ENCODE measurements at places on chromosomes 7 and 10.

DNA sequence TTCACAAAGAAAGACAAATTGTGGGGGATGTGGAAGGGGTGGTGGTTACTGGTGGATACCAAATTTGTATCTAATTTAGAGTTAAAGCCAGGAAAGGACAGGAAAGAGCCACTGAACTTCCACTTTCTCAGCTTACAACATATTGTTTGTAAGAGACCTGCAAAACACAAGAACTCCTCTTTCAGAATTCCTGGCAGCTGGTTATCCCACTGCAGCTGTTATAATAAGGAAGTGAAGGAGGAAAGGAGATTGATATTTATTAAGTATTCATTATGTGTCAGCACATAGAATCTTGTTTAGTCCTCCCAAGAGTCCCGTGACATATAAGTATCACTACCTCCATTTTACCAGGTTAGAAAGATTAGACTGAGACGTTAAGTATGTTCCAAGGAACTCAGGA is 481.7 kb downstream of the PHTF2 start:
- DNase-seq, result no peak

- DNase-seq, result no peak
Observed at GRCh38 chr10:105509517-105509916, 868.4 kb downstream of the SORCS3 start.

- no peak for DNase-seq
Observed at GRCh38 chr10:65341323-65341925, 1584.4 kb upstream of the LRRTM3 start.

DNA sequence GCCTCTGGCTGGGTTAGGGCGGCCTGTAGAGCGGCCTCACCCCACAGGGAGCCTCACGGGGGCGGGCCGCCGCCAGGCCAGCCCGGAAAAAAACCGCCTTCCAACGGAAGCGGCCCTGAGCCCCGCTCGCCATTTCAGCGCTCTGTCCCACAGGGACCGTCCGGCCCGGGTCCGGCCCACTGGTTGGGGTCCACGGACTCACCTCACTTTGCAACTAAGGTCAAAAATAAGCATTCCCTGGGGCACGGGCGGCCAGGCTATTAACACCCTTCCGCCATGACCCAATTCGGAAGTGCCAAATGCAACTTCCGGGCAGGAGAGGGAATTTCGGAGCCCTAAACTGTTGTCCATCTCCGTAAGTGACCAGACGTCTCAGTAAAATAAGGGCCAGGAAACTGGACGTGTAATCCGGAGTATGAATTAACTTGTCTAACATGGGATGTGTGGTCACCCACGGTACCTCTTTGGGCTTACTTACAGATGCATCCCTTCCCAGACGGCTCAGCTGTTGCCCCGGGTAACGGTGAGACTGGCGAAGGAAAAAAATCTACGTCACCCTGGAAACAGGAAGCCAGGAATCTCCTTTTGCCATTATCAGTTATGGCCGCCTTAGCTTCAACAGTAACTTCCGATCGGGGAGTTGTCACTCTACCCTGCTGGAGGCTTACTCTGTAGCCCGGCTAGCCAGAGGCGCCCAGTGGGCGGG is at the start of gene BBIP1:
BBIP1 (minus strand) TSS at position 538 of the 706 bp plus-strand sequence. CDS start 1,023 bp downstream, outside the sequence.
- peak; percentile 93 for DNase-seq

- no peak for DNase-seq
Observed at GRCh38 chr10:75662715-75663114, 231.3 kb downstream of the LRMDA start.

GRCh38 chr7:135253851-135254771 is 20.5 kb downstream of the STRA8 start:
- DNase-seq, result no peak

GRCh38 chr7:96287559-96287958 is 34.3 kb downstream of the SLC25A13 start:
- DNase-seq, result no peak

DNA sequence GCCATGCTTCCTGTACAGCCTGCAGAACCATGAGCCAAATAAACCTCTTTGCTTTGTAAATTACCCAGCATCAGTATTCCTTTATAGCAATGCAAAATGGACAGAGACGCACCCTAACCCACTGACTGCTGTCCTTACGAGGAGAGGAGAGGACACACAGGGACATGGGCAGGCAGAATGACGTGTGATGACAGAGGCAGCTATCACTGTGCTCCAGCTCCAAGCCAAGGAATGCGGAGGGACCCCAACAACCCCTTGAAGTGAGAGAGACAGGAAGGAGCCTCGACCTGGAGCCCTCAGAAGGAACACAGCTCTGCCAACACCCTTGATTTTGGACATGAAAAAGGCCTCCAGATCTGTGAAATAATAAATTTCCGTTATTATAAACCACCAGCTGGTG is 46.6 kb upstream of the EBF3 start:
- peak; percentile 9 for DNase-seq

DNA sequence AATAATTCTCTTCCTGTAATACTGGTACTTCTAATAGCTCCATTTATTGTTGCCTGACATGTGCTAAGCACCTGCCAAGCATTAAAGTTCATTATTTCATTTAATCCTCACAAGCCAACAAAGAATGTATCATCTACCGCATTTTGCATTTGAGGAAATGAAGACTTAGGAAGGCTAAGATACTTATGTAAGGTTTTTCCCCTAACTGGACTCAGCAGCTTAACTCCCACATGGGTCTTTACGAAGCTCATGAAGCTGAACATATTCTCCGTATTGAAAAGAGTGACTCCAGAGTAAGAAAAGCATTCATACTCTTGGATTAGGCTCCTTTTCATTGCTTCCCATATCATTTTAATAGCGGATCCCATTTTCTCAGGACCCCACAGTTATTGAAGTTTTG is 155.7 kb upstream of the TMEM72 start:
- DNase-seq, result no peak

DNA sequence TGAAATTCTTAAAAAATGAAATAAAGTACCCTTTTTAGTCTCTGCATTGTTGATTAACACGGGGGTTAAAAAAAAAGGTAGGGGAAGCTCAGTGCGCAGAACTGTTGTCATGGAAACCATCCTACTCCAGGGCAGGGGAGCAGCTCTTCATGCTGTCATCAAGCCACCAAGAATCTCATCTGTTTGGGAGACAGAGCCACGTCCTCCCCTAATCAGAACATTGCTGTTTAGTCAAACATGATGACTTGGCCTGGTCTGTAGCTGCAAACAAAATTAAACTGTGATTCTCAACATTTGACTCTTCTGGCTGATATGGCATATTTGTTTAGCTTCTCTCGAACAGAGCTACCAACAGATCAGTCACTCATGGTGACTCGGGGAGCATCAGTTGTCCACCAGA is 254.4 kb upstream of the KLF14 start:
- DNase-seq, result no peak

DNA sequence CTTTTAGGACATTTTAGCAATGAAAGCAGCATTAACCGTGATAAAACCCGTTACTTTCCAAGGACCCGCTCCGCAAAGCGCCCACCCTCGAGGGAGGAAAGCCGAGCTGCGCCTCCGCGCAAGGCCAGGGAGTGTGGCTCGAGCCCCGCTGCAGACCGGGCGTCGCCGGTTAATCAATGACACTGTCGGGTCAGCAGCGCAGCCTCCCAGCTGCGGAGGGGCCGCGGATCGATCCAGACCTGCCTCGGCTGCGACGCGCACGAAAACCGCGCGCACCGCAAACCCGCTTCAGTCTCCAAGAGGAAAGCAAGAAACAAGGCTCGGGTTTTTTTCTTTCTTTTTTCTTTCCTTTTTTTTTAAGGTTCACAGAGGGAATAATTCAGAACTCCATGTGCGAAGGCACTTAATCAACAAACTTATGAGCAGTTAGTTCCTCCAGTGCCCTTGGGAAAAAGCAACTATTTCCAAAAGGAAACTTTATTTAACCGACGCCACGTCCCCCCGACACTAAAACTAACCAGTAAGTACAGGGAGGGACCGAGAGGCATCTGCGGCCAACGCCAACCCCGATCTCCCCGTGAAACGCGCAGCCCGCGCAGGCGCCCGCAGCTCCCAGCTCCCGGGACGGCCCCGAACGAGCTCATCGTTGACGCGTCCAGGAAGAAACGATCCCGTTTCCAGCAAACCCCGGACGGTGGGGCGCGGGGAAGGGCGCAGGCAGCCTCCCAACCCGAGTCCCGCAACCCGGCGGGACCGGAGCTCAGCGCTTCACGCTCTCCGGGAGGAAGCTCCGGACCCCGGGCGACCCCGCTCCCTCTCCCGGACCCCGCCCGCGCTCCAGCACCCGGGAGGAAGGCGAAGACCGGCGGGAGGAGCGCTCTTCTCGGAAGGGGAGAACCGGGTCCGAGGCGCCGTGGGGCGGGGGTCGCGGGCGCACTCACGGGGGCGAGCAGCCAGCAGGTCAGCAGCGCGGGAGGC is 598 bp downstream of the VIPR2 start:
- no peak for DNase-seq

DNA sequence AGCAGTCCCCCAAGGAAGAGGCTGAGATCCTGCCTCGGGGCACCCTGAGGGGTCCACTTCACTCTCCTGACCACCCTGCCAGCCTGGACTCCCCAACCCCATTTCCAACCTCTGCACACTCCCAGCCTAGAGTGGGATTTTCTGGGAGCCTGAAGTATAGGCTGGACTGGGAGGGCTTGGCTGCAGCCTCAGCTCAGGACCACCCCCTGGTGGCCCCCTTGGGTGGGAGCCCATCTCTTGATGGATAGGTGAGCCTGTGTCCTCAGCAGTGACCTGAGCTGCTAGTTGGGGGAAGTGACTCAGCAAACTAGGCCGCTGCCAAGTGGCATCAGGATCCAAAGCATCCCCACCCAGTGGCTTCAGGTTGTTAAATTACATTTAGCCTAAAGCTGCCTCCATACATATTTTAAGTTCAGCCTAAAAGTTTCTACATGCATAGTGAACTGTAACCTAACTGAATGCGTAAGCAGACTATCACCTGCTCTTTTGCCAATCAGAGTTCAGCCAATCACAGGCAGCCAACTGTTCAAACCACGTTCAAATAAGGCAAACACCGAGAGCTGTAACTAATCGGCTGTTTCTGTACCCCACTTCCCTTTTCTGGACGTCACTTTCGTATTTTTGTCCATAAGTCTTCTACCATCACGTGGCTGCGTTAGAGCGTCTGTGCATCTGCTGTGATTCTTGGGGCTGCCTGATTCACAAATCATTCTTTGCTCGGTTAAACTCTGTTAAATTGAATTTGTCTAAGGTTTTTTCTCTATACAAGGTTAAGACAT is 144.0 kb downstream of the PLPP4 start:
- DNase-seq, result no peak

GRCh38 chr7:70637726-70638125 is 494.2 kb upstream of the GALNT17 start:
- no peak for DNase-seq

GRCh38 chr7:153657182-153657800 is 394.9 kb upstream of the DPP6 start:
- no peak for DNase-seq

DNA sequence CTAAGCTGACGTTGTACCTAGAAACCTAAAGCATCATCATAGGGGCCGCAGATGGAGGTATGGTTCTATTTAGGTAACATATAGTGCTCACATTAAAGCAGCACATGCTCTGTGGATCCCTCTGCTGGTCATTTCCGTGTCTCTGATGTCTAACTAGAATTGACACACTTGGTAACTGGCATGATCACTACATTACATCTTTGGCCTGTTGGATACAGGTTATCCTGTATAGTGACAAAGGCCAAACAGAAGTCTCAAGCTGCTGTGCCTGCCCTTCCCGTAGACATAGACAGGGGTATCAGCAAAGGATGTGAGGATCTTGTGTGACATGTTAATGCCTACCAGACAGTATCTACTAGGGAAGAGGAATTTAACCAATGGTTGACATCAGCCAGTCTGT is 51.2 kb downstream of the KIF5B start:
- DNase-seq, result peak; percentile 48

GRCh38 chr7:105988276-105988675 is 25.2 kb downstream of the CDHR3 start:
- no peak for DNase-seq

- no peak for DNase-seq
Observed at GRCh38 chr10:38070501-38070900, 23.6 kb upstream of the ZNF37A start.

GRCh38 chr10:117518246-117518645 is 24.3 kb upstream of the EMX2 start:
- DNase-seq, result no peak

DNA sequence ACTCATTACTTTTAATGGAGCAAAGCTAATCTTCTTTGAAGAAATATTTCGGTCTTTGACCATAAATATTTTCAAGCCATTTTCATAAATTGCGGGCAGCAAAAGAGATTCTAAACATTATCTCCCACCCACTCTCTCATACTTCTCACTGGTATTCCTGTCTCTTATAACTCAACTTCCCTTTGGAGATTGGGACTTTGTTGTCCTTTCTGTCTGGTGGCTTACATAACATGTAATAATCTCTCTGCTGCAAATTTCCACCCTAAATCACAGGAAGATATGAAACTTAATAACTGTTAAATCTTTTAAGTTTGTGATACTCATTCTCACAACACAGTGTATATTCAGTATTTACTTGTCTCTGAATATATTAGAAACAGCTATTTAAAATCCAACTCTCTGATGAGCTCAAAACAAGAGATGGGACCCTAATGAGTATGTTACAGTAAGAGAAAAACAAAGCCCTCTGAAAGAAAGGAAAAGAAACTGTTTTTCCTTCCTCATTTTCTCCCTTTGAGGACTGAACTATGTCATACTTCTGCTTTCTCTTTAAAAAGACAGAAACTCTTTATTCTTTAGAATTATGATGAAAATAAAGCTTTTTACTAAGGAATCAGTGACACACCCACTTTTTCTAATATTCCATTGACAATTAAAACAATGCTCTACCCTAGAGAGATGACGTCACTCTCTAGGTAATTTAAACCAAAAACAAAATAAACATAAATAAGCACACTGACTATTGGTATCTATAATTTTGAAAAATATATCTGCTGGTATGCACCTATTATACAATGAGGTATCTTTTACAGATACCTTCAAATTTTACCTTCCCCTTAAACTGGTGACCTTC is 14.7 kb downstream of the CALCR start:
- DNase-seq, result no peak

- no peak for DNase-seq
Observed at GRCh38 chr7:114082642-114083165, 163.9 kb upstream of the PPP1R3A start.

DNA sequence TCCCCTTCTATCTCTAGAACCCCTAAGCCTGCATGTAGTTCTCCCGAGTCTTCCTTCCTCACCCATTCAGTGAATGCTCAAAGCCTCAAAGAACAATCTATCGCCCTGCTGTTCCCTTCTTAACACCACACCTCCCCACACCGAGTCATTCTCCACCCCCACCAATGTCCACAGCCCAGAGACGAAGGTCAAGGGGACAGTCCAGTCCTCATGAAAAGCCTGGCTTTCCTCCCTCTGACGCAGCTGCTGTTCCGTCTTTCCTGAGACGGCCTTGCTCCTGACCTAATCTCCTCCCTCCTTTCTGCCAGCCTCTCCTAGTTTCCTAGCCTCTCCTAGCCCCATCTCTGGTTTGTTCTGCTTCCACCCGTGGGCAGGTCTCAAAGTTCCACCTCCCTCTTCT is 9.2 kb downstream of the MOSPD3 start:
- no peak for DNase-seq

Measured in GM13976 (cell line).